ENCODE measurements at places on chromosomes 2 and 18. TPM values are rescaled to one million over a fixed set of nuclear protein-coding genes. Genes with fewer than 3 reads are reported as not detected.
A peak's percentile ranks its signal among the peaks of the same experiment; 100 is the strongest.

DNA sequence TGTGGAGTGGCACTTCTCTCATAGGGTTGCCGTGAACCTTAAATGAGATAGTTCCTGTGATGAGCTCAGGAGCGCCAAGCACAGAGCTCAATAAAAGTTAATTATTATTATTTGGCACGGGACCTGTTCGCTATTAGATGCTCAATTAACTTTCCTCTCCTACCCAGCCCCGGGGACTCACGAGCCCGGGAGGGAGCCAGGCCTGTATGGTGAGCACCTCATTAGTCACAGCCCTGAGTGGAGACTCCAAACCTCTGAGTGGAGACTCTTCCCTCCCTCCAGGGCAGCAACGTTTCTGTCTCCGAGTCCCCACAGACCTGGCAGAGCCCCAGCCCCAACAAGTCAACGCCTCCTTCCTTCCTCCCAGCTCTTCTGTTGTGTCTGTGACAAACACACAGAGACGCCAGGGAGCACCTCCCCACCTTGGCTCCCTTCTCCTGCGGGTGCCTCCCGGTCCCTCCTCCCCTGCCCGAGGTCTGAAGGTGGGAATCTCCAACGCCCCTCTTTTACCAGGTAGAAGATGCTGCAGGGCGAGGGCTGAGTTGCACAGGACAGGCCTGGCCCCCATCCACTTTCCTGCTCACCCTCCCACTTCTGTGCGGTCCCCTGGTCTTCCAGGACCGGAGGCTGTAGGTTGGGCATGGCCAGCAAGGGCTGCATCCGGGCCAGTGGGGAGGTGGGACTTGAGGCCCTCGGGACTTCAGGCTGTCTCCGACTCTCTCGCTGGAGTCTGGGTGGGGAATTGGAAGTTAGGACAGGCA, 52.7 kb upstream of the ODC1 start:
- DNase-seq: no peak

- peak; percentile 43 for DNase-seq
Measured at GRCh38 chr2:131094463-131095281, 1.4 kb upstream of the FAM168B start.

DNA sequence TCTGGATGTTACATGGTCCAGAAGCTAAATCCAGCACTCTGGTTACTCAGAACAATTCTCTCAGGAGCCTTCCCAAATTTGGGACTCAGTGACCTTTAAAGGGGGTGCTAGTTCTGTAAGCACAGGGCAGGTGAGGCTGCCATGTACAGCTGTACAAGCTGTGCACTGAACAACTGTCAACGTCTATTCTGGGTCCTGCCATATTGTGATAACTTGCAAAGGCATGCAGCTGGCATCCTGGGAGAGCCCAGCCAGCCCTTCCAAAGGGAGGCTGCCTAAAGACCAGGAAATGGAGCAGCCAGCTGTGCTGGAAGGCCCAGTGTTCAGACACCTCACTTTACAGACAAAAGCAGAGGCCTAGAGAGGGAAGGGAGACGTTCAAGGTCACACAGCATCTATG, 204.8 kb downstream of the KLHL29 start:
- DNase-seq: no peak

The C2orf80 gene
- total RNA-seq: not detected

The IGFBP5 gene
- 139 TPM for total RNA-seq

The LRP1B gene
- total RNA-seq: 0.28 TPM

GRCh38 chr2:69683170-69683971, 39.8 kb upstream of the AAK1 start:
- peak; percentile 57 for DNase-seq

DNA sequence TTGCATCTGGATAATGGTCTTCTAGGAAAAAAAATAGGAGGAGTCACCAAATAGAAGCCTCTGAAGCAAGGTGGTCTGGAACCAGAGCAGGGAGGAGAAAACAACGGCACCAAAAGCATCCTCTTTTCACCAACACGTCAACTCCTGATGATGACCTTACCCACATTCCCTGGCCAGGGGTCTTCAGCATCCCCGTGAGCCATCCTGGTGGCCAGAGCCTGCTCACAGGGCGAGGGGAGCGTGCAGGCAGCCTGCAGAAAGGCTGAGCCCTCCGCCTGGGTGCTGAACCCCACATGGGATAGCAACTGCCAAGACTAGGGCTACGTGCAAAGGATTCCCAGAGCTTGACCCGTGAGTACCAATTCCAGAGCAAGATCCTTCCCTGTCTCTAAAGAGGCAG, 191.0 kb downstream of the NDUFA10 start:
- DNase-seq: no peak

Data from lung (tissue), 17 donors.